ENCODE measurements at places on chromosomes 12 and 14.
A peak's percentile ranks its signal among the peaks of the same experiment; 100 is the strongest.

DNA sequence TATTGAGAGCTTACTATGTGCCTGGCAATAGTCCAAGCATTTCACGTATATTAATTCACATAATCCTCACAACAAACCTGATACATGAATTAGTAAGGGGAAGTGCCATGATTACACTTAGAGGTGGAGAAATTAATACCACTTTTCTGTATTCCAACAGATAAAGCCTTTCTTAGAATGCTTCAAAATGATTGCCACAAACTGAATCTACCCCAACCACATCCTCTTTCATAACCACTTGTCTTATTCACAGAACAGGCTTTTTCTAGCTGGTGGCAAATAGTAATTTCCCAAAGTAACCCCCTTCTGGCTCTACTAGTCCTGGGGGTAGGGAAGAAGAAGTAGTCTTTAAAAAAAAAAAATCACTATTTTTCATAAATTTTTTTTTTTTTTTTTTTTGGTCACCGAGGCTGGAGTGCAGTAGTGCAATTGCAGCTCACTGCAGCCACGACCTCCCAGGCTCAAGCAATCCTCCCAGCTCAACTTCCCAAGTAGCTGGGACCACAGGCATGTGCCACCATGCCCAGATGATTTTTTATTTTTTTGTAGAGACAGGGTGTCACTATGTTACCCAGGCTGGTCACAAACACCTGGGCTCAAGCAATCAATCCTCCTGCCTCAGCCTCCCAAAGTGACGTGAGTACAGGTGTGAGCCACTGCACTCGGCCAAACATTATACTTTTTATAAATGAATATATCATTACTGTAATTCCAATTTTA is 59.0 kb upstream of the ARID2 start:
- no peak for DNase-seq

DNA sequence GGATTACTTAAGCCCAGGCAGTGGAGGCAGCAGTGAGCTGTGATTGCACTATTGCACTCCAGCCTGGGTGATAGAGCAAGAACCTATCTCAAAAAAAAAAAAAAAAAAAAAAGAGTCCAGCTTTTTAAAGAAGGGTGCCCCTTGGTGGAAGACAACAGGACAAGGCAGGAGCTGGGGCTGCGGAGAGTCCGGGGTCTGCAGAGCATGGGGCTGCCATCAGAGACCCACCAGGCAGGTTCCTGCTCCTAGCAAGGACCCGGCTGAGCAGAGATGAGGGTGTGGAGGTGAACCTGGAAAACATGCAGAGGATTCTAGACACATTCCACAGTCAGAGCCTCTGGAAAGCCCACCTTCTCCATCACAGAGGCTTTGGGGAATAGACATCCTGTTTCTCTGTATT is 21.0 kb upstream of the CIPC start:
- no peak for DNase-seq

- DNase-seq: no peak
Observed at GRCh38 chr14:75205591-75205990, 29.2 kb upstream of the TMED10 start.

- no peak for DNase-seq
Observed at GRCh38 chr12:69556383-69556782, 28.9 kb upstream of the CCT2 start.

- DNase-seq: no peak
Observed at GRCh38 chr12:25501549-25501948, 51.5 kb downstream of the LMNTD1 start.

DNA sequence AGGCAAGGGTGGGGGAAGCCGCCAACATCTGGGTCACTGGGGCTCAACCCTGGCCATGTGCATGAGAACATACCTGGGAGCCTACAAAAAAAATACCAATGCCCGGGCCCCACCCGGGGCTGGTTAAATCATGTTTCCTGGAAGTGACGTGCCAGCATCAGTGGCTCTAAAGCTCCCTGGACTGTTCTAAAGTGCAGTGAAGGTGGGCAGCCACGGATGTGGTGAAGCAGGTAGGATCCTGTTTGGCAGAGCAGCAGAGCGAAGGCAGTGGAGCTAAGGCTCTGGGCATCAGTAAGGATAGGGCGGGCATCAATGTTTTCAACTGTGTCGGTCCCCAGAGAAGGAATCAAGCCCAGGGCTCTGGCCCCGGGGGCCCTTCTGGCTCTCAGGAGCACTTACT is 525 bp upstream of the GPR68 start:
- DNase-seq: no peak

DNA sequence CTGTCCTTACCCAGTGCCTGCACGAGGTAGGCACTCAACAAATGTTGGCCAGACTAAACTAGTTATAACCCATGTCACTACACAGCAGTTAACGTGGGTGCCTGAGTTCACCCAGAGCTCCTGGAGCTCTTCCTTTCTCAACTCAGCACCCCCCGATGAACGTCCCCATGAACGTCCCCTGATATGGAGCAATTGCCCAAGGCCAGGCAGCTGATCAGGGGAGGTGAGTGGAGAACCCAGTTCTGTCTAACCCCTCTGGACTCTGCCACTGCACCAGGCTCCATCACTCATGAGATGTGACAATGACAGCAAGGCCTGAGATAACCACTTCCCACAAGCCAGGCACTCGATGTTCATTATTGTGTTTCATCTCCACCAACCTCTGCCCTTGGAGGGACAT is 199.0 kb downstream of the BCL11B start:
- no peak for DNase-seq

DNA sequence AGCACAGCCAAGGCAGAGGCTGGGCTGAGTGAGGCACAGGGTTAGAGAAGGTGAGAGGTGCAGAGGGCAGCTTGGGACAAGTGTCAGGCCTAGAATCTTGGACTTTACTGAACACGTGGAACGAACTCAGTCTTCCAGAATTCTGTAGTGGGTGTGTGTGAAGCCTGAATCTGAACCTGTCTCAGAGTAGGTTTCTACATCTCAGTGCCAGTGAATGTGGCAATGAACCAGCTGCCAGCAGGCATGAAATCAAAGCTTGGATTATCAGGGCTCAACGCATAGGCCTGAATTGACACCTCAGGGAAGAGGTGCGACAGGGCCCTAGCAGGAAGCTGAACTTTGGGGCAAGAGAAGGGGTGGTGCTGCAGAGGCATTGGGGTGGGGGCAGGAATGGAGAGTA is 104.6 kb downstream of the SAMD4A start:
- no peak for DNase-seq

DNA sequence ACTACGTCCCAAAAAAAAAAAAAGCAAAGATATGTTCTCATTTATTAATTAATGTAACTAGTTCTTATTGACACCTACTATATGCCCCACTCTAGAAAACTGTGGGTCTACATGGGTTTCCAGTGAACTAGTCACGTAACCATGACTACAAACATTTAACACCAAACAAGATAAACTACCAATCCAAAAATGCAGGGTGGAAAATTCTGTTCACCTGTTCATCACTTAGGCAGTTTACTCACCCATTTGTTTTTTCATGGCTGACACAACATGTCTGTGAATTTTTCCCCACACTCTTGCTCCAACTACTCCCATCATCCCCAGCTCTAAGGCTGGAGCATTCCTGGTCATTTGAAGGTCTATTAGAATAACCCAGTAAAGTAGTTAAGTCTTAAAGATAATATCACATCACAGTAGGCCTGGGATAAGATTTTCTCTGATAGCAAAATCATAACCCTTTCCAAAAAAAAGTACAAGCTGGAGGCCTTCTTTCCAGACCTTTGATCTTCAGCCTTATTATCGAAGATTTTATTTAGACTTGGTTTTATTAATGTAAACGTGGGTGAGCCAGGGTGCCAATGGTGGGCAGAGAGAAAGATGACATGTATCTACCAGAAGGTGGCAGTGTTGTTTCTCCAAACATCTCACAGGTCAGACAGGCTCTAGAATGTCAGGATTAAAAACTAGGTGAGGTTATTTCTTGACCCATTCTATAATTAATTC is 61.6 kb upstream of the DAAM1 start:
- no peak for DNase-seq

DNA sequence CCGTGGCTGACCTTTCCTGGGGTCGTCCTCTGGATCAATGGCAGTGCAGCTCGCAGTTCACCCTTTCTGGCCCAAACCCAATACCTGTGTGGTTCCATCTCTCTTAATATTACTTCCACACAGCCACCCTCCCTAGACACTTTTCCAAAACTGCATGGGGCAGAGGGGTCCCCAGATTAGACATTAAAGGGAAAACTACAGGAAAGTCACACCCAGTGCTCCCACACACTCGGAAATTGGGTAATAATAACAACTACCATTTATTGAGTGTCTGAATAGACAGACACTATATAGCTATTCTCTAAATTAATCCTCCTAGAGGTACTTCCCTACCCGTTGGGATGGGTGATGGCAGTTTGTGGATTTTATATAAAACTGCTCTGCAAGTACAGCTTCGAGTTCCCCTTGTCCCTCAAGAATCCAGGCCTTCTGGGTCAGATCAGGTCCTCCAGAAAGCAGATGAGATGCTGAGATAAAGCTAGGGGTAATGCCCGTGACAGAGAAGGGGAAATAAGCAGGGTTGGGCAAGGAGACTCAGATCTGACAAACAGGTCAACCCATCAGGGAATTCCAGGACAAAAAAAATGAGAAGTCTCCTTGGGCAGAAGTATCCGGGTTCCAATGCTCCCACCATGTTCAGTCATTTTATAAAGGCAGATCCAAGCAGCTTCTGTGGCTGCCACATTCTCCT is 795 bp upstream of the PXN start:
- no peak for DNase-seq

DNA sequence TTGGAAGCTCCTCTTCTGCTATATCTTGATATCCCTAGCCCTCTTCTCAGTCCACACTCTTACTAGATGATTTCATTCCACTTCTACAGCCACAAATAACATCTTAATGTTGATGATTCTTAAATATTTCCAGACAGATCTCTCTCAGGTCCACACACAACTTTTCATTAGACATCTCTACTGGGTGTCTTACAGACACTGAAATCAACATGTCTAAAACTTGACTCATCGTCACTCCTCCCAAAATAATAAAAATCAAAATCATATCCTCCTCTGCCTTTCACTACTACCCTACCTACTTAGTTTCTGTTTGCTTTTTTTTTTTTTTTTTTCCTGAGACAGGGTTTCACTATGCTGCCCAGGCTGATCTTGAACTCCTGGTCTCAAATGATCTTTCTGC is 11.9 kb downstream of the PRDM4 start:
- no peak for DNase-seq

DNA sequence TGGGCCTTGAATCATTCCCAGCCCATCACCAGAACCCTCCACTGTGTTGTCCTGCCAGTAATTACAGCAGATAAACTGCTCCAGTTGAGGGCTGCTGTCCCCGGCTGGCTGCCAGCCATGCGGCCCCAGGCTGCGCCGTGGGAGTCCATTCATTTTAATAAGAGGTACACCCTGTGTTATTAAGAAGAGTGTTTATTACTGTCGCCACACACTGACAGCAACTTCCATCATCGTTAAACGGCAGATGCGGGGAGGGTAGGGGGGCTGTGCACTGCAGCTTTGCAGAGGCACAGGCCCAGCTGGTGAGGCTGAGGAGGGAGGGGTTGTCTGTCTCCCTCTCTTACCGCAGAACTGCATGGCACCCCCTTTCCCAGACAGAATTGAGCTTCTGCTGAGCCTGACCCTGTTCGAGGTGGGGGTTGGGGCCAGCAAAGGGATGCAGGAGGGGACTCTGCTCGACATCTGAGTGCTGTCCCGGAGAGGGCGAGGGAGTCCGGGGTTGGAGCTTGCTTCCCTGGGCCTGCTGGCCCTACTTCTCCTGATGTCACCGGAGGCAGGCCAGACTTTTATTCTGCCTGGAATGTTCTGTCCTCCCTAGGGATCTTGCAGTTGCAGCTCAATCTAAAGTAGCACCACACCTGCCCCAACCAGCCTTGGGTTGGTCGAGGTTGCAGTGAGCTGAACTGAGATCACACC is 33.8 kb upstream of the GPATCH2L start:
- DNase-seq: no peak

DNA sequence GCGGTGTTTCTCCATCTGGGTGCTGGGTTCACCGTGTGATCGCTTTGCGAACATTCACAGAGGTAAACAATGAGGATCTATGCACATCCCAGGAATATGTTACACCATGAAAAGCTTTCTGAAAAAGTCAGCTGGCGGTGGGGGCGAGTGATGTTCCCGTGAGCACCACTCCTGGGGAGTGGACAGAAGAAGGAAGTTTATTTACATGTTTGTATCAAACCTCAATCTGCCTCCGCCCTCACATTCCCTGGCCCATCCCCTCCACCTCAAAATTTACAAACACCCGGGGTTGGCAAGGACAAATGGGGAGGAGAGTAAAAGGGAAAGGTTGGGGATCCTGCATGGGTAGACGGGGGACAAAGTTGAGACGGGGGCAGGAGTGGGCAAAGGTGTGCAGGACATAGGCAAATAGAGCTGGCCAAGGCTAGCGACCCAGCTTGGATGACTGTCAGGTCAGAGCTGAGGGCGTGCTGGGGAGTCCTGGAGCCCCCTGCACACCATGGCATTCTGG is 6.9 kb downstream of the TNFRSF1A start:
- no peak for DNase-seq

DNA sequence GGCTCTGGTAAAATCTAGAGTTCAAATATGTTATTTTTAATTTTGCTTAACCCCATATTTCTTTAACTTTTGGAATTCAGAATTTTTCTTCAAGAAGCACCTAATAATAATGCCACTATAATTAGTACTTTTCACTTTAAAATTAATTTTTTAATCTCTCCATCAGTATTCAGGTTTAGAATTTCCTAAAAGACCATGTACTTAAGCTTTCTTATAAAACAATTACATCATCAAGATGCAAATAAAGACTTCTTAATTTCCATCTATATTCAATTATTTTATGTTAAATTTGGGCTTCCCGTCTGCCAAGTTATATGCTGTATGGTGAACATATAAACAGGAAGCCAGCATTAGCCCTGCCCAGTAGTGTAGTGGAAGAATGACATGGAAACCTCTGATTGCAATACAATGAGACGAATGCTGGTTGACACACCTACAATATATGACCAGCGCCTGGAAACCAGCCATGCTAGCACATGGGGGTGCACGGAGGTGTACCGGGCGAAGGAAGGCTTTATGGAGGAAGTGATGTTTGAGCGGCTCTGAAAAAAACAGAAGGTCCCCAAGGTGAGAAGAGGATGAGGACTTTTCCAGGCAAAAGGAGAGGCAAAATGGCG is 82.2 kb downstream of the LLPH start:
- no peak for DNase-seq

GRCh38 chr14:101088395-101088667 is 184.8 kb upstream of the RTL1 start:
- DNase-seq: peak; percentile 28

- no peak for DNase-seq
Observed at GRCh38 chr12:114046236-114046998, 80.3 kb upstream of the RBM19 start.

DNA sequence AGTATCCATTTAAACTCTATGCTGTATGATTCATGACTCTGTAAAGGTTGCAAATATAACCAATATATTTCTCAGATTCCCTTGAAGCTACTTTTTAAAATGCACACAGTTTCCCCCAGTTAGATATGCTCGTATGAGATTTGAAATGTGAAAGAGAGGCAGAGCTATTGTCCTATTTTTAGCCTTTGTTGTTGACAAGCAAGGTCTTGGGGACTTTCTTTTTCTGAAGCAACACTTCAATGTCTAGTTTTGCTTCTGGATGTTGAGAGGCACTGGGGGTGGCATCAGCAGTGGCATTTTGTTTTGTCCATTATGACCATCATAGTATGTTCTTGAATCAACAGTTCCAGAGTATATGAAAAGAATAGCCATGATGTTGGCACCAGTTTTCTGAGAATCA is 63.4 kb downstream of the ASCL1 start:
- DNase-seq: no peak
